Activated CD4-positive, alpha-beta T cell treated with anti-CD3 and anti-CD28 coated beads for 48 hours (primary cell): ENCODE measurements at places on chromosomes 11 and 22.

GRCh38 chr11:60159284-60159683, 23.6 kb downstream of the MS4A6A start:
- no peak for DNase-seq

GRCh38 chr11:104583857-104584256, 314.4 kb downstream of the CASP12 start:
- no peak for DNase-seq

GRCh38 chr11:65418681-65419459, 3.7 kb upstream of the NEAT1 start:
- peak; percentile 95 for DNase-seq

GRCh38 chr11:132439711-132440255, 1069.4 kb downstream of the NTM start:
- DNase-seq: no peak

GRCh38 chr11:95693298-95693697, 96.3 kb downstream of the FAM76B start:
- DNase-seq: no peak

DNA sequence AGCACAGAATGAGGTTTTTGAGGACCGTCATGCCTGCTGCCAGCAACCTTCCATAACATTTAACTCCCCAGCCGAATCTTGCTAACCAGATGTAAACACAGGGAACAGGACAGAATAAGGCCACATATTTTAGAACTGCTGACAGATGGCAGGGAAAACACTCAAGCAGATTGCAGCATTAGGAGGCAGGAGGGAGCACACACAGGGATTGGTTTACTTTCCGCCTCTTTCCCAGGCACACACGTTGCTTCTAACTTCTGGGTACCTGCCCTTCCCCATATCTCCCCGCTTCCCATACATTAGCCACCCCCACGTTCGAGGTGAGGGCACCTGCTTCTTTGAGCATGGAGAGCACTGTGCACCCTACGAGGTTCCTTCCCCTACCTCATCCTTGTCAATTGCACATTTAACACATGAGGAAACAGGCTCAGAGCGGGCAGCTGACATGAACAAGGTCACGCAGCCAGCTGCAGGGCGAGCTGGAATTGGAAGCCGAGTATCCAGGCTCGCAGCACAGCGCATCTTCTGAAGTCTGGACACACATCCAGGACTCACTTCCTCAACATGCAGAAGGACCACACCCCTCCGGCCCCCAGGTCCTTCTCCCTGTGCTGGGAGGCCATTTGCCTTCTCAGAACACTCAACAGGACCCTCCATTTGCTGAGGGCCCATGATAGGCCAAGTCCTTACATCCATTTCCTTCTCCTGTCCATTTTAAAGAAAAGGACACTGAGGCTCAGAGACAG, 18.7 kb downstream of the ASPHD2 start:
- DNase-seq: no peak

DNA sequence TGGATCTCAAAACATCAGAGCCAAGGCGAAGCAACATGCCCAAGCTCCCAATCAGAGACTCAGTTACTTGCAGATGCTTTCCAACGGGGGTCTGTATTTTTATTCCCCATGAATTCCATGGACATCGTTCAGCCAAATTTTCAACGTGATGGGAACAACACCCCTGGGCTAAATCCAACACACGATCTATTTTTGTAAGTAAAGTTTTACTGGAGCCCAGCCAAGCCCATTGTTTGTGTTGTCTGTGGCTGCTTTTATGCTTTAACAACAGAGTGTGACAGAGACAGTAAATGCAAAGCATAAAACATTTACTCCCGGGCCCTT, 33.7 kb downstream of the SLC5A1 start:
- DNase-seq: no peak

GRCh38 chr11:6022956-6023355, 7.6 kb downstream of the OR56A1 start:
- DNase-seq: no peak

DNA sequence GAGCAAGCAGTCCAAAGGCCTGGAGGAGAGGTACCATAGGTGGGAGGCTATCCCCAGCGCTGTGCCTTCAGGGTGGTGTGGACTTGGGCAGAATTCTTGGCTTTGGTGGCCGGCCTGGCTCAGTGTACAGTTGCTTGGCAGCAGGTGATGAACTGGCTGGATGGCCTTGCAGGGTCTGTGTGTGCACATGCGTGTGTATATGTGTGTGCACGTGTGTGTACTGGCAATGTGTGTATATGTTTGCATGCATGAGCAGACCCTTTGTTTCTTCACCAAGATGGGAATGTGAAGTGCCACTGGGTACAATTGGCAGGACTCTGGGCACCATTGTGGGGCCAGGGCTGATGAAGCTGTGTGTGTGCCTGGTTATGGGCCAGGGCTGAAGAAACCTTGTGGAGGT, 53.0 kb downstream of the CEP164 start:
- no peak for DNase-seq

- DNase-seq: peak; percentile 34
These were observed 1.7 kb downstream of the QSER1 start for GRCh38 chr11:32894149-32894827.

DNA sequence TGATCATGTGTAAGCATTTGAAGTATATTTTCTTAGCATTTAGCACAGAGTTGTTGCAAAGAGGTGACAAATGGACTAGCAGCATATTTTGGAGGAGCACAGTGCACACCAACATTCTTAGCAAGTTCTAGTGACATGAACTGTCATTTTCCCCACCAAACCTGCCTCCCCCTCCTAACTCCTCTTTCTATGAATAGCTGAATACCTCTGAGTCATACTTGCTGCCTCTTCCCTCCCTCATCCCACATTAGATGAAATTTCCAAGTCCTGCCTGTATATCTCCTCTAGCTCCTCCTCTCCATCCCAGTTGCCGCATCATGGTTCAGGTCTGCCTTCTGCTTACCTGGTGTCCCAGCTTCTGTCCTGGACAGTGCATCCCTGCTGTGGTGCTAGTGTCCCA, 7.2 kb downstream of the OSBP2 start:
- DNase-seq: no peak

DNA sequence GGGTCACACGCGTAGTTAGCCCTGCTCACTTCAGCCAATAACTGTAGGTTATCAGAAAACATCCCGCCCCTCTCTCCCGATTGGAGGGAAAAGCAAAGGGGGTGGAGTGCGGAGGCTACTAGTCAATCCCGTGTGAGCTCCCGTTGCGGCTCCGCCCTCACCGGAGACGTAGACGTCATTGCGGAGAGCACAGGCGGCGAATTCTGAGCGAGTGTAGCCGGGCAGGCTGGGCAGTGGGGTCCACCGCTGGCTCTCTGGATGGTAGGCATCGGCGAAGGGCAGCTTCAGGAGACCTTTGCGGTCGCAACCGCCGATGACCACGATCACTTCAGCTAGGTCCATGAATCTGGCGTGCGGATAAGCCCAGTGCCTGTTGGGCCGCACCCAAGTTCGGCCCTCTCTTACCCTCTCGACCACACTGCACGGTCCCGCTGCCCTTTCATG, 4.7 kb downstream of the KLHL35 start:
- DNase-seq: peak; percentile 87

DNA sequence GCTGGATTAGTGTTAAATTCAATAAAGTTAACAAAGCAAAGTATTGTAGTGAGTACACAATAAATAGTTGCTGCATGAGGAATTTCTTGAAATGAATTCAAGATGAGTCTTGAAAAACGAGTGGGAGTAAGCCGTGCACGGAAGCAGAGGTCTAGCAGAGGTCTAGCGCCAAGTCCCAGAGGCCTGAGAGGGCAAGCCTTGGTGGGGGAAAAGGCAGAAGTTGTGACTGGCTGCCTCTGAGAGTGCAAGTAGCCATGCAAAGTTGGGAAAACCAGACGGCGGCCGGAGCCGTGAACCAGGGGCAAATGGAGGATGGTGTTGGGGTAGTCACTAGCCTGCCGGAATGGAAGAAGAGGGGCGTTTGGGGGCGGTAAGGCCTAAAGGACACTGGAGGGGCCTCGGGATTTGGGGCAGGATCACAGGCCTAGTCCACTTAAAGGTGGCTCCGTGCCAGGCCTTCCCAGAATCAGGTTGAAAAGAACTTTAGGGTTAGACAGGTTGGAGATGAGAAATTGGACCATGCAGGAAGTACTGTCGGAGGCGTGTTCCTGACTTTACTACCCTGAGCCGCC, 379 bp upstream of the SLC3A2 start:
- peak; percentile 71 for DNase-seq

- DNase-seq: no peak
These were observed 8.0 kb downstream of the RAC2 start for GRCh38 chr22:37235897-37236607.

DNA sequence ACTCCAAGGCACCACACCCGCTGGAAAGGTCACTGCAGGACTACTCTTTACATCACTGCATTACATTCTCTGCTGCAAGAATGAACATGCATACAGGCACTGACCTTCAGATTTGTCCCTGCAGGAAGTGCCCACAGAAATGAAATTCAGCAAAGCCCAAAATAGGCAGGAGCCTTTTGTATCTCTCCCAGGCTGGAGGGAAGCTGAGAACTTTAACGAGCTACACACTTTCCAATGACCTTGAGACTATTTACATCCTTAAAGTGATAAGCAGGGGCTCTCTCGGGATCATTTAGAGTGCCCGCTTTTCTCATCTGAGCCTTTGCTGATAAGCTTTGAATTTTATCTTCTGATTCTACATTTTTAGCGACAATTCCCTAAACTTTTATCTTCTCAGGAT, 12.5 kb downstream of the FEZ1 start:
- DNase-seq: no peak

GRCh38 chr22:19523240-19524169, 705 bp downstream of the CLDN5 start:
- peak; percentile 53 for DNase-seq

DNA sequence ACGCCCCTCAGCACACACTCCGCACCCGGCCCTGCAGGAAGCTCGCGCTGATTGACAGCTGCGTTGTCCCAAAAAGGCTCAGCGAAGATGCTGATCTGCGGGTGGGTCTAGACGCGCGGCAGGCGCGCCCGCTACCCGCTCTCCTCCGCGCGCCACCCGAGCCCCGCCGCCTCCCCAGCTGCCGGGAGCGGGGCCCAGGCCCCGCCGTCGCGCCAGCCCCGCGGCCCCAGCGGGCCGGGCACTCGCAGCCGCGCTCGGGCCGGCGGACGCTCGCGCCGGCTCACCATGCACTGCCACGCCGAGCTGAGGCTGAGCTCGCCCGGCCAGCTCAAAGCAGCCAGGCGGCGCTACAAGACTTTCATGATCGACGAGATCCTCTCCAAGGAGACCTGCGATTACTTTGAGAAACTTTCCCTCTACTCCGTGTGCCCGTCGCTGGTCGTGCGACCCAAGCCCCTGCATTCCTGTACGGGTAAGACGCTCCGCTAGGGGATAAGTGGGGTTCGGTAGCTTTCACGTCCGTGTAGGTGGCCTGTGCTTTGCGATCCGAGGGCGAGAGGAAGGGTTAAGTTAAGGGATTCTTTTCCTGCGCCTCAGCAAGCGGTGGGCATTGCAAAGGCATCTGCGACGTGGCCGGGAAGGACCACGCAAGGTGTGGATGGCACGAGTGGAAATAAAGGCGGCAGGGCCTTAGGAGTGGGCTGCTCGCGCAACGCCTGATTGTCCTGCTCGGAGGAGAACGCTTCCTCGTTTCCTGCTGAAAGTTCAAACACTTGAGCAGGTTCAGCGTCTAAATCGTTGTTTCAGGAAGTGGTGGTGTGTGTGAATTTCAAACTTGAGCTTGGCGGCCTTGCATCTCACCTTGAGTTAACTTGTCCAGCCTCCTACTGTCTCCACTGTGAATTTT, at the start of gene BARX2:
Gene BARX2, plus strand, starts transcription at position 98 of the 907 bp plus-strand sequence. Its CDS starts 188 bp downstream, at position 286.
- DNase-seq: peak; percentile 62

- DNase-seq: no peak
These were observed 21.2 kb downstream of the ARL14EP start for GRCh38 chr11:30344085-30344484.

DNA sequence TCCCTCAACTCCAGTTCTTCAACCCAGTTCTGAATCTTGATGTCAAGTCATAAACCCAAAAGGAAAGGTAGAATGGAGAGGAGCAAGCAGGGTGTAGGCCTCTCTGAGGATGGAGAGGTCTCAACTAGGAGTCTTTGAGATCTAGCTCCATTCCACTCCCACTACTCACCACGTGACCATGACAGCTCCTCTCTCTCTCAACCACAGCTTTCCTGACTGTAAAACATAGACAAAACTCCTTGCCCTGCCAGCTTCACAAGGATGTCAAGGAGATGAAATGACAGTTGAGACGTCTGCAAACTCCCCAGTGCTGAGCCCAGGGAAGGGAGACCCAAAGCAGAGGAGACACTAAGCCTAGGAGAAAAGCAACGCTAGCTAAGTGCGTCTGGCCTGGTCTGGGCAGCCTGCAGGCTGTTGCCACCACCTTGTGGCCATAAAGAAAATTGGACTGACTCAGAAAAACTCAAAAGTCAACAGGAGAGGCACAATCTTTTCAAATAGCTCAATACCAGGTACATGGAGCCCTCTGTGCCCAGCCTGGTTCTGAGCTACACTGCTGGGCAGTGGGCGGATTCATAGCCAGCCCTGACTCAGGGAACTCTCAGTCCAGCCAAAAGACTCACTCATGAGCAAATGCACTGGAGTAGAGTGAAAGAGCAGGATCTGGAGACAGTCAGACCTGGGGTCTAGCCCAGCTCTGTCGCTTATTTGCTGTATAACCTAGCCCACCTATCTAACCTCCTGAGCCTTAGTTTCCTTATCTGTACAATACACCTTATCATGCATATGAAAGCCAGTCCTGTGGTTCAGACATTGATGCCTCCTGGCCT, 3.4 kb downstream of the CLPB start:
- DNase-seq: peak; percentile 50

DNA sequence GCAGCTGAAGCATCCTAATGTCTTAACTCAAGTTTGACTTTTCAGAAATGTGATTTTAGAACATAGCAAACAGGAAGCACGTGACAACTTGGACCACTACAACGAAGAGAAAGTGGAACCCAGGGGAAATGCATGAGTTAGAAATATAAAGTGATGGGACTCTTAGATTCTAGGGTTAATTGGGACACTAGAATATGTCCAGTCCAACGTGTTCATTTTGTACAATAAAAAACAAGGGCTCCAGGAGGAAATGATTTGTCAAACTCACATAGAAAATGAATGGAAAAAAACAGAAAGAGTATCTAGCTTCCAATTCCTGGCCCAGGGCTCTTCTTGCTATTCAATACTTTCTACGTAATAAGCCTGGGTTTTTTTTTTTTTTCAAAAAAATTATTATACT, 30.7 kb downstream of the TIMP3 start:
- no peak for DNase-seq

DNA sequence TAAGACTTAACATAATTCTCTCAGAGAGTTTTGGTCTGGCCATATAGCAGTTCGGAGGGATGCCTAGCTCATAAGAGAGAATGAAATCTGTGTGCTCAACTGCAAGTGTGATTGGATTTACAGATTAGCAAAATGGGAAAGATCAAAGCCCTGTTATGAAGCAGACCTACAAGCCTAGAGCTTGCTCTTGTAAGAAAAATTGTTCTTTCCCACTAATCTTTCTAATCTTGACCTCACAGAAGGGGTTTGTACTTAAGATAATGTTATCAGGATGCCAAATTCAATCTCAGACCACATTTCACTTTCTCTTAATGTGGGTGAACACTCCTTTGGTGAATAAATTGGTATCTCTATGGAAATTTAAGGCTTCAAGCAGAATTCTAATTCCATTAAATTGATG, 267.2 kb downstream of the RAB38 start:
- no peak for DNase-seq

GRCh38 chr22:42074846-42075676, 1.0 kb downstream of the PHETA2 start:
- no peak for DNase-seq

GRCh38 chr11:99584830-99585229, 564.1 kb downstream of the CNTN5 start:
- DNase-seq: no peak
